ENCODE measurements at places on chromosomes 7 and 10. TPM values are rescaled to one million over a fixed set of nuclear protein-coding genes. Genes with fewer than 3 reads are reported as not detected.

DNA sequence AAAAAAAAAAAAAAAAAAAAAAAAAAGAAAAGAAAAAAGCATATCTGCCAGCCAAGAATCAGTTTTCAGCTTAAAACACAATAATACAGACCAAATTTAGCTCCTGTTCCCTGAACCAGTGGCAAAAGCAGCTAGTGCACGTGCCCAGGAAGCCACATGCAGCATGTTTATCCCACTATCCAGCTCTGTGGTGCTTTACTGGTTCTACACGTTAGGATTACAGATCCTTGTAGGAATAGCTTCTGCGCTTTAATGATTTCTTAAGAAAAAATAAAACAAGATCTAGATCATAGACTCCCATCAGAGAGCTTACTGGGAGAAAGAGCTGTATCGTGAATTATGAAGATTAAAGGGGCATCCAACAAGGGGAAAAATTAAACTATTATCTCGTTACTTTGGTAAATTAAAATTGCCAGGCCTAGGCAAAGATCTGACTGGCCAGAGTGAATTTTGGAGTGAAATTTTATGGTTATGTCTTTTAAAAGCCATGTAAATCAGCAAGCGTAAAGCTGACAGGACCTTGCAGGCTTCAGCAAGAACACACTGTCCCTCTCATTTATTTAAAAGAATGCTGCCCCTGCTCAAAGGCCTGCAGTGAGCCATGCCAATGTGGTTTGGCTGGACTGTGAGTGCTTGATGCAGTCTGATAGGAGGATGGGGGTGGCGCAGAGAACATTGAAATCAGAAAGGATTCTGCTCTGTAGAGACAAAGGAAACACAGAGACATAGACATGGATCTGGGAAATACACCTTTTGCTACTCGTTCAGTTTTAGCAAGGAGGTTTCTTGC, 177.3 kb upstream of the PHYHIPL start:
- H3K36me3 ChIP-seq, result no peaks in the 10 kb centered on the region
- no peaks in the 10 kb centered on the region for H3K27me3 ChIP-seq
- H3K4me1 ChIP-seq, result no peaks in the 10 kb centered on the region
- no peak overlapping the region for H3K4me3 ChIP-seq
- no peak for DNase-seq

DNA sequence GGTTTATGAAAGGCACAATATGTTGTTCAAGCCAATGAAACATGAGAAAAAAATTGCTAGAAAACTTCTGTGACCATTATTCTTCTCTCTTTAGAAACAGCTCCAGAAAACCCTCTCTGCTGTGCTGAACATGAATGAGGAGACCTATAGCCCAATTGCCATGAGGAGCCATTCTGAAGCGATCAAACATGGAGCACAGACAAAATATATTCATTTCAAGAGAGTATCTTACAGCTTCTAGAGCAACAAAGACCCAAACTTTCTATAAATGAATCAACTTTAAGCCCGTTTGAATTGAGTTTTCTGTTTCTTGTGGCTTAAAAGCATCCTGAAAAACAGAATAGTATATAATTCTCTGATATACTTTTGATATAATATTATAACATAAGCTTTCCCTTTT, 83.4 kb upstream of the UCN3 start:
- H3K4me1 ChIP-seq, result peaks cover 16% of the 10 kb centered on the region
- DNase-seq, result no peak
- H3K27ac ChIP-seq, result no peak overlapping the region
- no peak overlapping the region for H3K4me3 ChIP-seq
- no peaks in the 10 kb centered on the region for H3K27me3 ChIP-seq

GRCh38 chr10:35379226-35380137, 43.2 kb downstream of the CCNY start:
- no peaks in the 10 kb centered on the region for H3K36me3 ChIP-seq
- H3K4me3 ChIP-seq, result no peak overlapping the region
- no peak overlapping the region for H3K27ac ChIP-seq

DNA sequence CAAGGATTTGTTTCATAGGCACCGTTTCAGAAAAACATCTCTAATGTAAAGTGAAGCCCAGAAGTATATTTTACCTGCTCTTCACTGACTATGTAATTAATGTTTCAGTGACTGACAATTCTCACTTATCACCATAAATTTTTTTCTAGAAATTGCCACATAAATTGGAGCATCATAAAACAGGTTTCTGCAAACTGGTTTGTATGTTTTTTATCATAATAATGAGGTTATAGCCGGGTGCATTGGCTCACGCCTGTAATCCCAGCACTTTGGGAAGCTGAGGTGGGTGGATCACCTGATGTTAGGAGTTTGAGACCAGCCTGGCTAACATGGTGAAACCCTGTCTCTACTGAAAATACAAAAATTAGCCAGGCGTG, 39.4 kb downstream of the SYPL1 start:
- H3K4me1 ChIP-seq, result peaks cover 44% of the 10 kb centered on the region
- no peaks in the 10 kb centered on the region for H3K36me3 ChIP-seq
- no peak overlapping the region for H3K4me3 ChIP-seq
- no peak for DNase-seq

DNA sequence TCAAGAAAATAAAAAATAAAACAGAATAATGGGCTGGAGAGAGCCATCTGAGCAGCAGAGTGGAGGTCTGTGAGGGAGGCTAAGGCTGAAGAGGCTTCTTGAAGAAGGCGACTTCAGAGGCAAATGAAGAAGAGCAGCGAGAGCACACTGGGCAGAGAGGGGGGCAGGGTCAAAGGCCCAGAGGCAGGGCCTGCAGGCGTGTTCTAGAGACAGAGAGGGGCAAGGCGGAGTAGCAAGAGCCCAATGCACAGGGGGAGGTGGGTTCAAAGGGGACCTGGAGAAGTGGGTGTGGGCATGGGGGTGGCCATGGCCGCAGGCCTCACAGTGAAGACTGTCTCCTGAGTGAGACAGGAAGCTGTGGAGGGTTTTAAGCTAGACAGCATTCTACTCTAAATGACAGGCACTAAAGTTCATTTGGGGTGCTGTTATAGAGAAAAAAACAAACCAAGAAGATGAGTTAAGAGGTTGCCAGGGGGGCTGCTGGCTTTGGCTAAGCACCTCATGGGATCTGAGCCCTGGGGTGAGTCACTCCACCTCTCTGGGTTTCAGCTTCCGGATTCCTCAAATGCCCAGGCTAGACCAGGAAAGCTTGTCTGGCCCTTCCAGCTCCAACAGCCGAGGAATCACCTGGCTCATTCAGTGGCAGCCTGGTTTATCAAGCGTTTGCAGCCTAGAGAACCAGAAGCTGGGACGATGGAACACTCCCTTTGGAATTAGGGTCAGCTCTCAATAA, 81.7 kb downstream of the DLG5 start:
- H3K4me3 ChIP-seq, result no peak overlapping the region
- H3K4me1 ChIP-seq, result peaks cover 4% of the 10 kb centered on the region
- H3K27ac ChIP-seq, result no peak overlapping the region
- no peaks in the 10 kb centered on the region for H3K27me3 ChIP-seq
- H3K36me3 ChIP-seq, result no peaks in the 10 kb centered on the region

- H3K36me3 ChIP-seq, result peaks cover 5% of the 10 kb centered on the region
- H3K4me3 ChIP-seq, result no peak overlapping the region
- no peaks in the 10 kb centered on the region for H3K27me3 ChIP-seq
- H3K4me1 ChIP-seq, result peaks cover 9% of the 10 kb centered on the region
- DNase-seq, result no peak
Observed at GRCh38 chr10:26797340-26797739, 63.4 kb downstream of the ABI1 start.

DNA sequence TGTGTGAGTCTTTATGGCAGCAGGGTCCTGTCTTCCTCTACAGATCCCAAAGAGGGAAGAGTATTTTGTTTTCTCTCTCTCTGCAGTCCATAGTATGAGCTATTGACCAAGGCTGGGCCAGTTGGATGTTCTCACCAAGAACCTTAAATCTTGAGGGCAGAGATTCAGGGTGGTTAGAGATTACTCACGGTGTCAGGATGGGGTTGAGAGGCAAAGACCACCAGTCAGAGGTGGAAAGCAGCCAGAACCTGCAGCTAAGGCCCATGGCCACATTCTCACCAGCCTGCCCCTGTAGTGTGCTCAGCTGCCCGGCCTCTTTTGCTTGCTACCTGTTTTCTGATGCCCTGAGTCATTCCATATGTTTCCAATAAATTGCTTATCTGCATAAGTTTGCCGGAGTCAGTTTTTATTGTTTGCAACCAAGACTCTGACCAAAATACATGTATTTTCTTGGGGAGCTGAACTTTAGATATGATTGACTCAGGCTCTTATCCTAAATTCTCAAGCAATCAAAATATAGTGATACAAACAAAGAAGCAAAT, 67.0 kb downstream of the MAP3K8 start:
- H3K27ac ChIP-seq, result no peak overlapping the region
- no peak for DNase-seq
- no peak overlapping the region for H3K4me3 ChIP-seq
- H3K36me3 ChIP-seq, result no peaks in the 10 kb centered on the region
- peaks cover 34% of the 10 kb centered on the region for H3K4me1 ChIP-seq

DNA sequence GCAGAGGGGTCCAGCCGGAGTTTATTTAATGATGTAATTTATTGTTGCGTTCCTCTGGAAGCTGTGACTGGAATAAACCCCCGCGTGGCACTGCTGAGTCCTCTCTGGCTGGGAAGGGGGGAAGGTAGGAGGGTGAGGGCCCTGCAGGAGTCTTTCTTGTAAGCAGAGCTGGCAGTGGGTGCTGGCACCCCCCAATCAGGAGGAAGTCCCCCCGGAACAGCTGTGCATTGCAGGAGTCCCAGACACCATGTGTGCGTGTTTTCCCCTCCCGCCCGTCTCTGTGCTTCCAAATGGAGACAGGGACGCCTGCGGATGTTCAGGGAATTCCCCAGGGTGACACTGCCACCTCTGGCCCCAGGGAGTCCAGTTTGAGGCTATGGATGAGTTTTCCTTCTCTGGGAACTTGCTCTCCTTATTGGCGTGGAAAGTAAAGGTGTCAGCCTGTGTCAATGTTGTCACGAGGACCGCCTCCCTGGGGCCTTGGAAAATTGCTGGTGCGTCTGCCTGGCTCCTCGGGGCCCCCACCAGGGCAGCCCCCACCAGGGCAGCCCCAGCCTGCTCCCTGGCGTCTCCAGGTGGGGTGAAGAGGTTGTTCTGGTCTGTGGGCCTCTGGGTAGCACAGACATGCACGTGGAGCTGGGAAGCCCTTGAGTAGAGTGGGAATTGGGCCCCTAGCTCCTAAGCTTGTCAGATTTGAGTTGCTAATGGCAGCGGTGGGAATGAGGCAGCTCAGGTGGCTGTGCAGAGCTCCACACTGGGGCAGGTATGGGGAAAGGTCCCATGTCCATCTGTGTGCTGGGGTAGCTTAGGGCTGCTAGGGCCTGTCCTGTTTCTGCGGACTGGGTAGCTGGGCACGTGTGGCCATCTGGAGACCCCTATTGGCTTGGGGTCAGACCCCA, 2.7 kb downstream of the FZD9 start:
- peaks cover 15% of the 10 kb centered on the region for H3K36me3 ChIP-seq
- peaks cover 16% of the 10 kb centered on the region for H3K4me1 ChIP-seq
- H3K4me3 ChIP-seq, result no peak overlapping the region
- no peaks in the 10 kb centered on the region for H3K27me3 ChIP-seq
- DNase-seq, result no peak

DNA sequence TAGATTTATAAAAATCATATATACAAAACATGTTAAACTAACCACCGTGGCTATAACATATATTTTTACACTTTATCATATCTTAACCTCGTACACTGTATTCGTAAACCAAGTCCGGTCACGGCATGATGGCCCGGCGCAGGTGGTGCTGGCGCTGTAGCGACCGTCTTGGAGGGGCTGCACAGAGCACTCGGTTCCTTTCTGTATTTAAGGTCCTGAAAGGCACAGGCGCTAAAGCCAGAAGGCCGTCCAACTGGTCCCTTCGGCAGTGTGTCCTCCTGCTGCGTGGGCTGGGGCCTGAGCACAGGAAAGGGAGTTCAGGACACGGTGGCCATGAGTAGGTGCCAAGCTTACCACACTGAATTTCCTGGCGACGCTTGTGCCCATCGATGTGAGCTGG, 33.8 kb downstream of the AMZ1 start:
- H3K4me1 ChIP-seq, result peaks cover 38% of the 10 kb centered on the region
- H3K36me3 ChIP-seq, result no peaks in the 10 kb centered on the region
- H3K4me3 ChIP-seq, result no peak overlapping the region
- H3K27me3 ChIP-seq, result no peaks in the 10 kb centered on the region
- no peak overlapping the region for H3K27ac ChIP-seq

DNA sequence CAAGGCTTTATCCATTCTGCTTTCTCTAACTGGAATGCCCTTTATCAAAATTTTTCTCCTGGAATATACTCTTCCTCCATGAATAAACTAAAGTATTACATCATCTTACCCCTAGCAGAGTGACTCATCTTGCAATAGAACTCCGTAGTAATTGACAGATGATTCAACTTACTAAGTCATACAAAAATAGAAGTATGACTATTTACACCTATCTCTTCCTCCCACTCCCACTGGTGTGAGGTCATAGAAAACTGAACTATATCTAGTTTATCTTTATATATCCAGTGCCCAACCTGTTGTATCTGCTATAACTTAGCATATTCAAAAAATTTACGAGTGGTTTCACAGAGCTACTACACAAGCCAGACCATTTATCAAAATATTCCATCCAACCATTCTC, 26.1 kb downstream of the ABCB1 start:
- H3K36me3 ChIP-seq, result no peaks in the 10 kb centered on the region
- no peak overlapping the region for H3K27ac ChIP-seq
- no peaks in the 10 kb centered on the region for H3K27me3 ChIP-seq
- H3K4me1 ChIP-seq, result no peaks in the 10 kb centered on the region

- peaks cover 4% of the 10 kb centered on the region for H3K36me3 ChIP-seq
- DNase-seq, result no peak
- H3K27ac ChIP-seq, result peak overlapping the region; percentile 90
- no peaks in the 10 kb centered on the region for H3K27me3 ChIP-seq
Observed at GRCh38 chr10:14585287-14586193, 189.2 kb downstream of the FAM107B start.

DNA sequence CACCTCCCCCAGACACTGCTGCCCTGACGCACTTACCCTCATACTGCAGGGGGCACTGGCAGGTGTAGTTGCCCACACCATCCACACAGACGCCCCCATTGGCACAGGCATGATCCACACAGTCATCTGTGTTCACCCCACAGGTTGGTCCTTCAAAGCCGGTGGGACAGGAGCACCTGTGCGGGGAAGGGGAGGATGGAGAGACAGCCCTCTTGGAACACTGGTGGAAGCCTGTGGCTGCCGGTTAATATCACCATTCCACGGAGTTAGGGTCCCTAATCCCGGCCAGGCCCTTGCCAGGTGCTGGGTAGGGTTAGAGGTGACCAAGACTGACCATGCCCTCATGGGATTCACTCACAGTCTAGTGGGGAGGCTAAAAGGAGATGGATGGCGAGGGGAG, 171.8 kb downstream of the SLIT1 start:
- no peaks in the 10 kb centered on the region for H3K27me3 ChIP-seq
- no peak overlapping the region for H3K4me3 ChIP-seq
- H3K4me1 ChIP-seq, result peaks cover 6% of the 10 kb centered on the region
- no peak for DNase-seq
- no peaks in the 10 kb centered on the region for H3K36me3 ChIP-seq

DNA sequence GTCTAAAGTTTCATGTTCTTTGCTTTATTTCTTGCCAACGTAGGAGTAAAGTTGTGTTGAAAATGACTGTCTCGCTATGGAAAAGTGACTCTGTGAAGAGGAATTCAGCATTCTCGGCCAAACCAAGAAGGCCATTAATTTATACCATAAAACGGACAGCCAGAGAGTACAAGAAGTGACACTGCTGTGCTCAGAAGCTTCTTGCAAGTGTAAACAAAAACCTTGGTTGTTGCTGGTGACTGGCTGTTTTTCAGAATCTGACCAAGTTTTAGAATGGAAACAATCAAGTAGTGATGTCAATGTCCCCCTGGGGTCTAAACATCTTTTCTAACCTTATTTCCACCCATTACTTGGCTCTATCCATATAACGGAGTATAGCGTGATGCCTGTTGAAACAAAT, 201.9 kb downstream of the INHBA start:
- H3K4me3 ChIP-seq, result no peak overlapping the region
- H3K4me1 ChIP-seq, result no peaks in the 10 kb centered on the region

Gene PTPN12
- 14.8 TPM for total RNA-seq

Gene BTBD16
- not detected for total RNA-seq

Measured in CD4-positive, alpha-beta T cell (primary cell).